ENCODE measurements at places on chromosomes 2 and 18.

GRCh38 chr2:133927894-133928293 is 326.0 kb upstream of the MGAT5 start:
- DNase-seq = no peak

GRCh38 chr2:71060871-71061270 is 7.6 kb upstream of the NAGK start:
- DNase-seq = no peak

DNA sequence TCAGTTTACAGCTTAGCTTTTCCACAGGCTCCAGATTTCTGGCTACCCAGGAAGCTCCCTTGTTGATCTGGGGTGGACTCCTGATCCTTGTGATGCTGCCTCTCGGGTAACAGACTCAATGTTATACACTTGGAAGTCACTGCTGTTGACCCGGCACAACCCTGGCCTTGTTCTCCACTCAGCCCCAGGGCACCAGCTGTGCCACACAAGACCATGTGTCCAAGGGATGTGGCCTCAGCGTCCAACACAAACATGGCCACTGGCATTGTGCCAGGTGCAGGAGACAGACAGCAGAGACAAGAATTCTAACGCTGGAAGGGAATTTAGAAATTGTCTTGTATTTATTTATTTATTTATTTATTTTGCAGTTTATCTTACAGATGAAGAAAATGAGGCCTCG is 39.0 kb upstream of the PPP4R1 start:
- DNase-seq = no peak

DNA sequence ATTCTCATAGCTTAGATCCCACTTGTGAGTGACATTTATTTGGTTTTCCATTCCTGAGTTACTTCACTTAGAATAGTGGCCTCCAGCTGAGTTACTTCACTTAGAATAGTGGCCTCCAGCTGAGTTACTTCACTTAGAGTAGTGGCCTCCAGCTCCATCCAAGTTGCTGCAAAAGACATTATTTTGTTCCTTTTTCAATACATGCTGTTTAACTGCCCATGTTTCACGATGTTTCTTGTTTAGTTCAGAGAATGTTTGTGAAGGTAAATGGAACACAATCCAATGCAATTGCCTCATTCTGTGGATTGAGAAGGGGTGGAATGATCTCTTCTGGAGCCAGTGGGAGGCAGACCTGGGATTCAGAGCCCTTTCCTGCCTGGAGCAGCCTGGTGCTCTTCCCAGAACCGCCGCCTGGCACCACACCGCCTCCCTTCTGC is 273.5 kb upstream of the ATP5MC3 start:
- DNase-seq = no peak

- DNase-seq = no peak
Observed at GRCh38 chr2:98915751-98916358, 20.2 kb downstream of the CRACDL start.

DNA sequence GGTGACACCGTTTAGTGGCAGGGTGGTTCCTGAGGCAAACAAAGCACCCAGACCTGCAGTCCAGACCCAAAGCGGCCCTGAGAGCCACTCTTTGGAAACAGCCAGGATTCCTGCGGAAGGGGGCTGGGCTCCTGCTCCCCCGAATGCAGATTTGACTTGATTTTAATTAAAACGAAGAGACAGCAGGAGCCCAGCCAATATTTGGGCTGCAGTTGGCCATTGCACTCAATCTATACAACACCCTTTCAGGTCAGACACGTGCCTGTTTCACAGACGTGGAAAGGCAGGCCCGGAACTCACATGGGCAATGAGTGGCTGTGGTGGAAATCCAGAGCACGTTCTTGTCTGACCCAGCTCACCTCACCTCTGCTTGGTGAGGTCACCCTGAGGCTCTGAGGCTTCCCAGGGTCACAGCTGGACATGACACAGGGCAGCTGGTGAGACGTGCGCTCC is 122.4 kb downstream of the NDUFA10 start:
- DNase-seq = no peak

DNA sequence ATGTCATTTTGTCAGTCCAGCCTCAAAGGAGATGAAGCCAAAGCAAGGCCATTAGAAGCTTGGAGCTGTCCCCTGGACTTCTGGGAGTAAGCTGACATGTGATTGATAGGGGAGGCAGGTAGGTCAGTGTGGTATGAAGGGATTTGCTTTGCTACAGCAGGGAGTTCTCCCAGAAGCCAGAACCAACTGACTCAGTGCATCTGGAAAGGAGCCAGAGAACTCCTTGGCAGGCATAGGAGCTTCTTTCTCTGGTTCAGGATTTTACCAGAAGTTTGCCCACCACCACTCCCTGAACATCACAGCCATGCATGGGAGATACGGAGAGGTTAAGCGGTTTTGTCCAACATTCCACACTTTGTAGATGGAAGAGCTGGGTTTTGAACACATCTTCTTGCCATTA is 24.5 kb upstream of the KCNE4 start:
- DNase-seq = no peak

DNA sequence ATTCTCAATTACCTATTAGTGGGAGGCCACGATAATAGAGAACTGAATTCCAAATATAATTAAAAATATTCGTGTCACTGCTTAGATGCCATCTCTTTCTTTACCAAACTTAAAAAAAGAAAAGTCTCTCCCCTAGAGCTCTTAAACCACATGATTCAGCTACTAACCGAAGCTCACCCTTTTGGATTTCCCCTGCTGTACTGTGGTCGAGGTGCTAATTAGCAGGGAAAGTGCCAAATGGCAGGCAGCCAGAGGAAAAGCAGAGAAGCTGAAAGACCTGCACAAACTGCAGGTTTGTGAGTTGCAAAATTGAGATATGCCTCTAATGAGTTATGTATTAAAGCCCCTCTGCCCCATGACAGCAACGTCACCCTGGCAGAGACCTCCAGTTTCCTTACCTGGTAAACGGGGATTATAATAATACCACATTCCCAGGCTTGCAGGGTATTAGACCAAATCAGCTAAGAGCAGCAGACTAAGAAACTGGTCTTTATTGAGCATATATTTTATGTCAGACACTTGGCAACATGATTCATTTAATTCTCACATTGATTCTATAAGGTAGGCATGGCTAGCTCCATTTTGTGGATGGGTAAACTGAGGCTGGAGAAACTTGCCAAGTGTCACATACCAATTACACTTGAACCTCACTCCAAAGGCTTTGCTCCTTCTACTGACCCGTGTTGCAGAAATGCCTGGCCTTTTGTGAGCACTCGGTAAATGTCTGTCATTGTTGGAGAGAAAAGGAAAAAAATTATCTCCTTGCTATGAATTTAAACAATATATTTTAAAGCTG is 259.7 kb downstream of the LPIN1 start:
- DNase-seq = no peak

Measured in iPS DF 6.9 (cell line).